AG09319 (cell line): ENCODE measurements at places on chromosomes 2 and 18.

DNA sequence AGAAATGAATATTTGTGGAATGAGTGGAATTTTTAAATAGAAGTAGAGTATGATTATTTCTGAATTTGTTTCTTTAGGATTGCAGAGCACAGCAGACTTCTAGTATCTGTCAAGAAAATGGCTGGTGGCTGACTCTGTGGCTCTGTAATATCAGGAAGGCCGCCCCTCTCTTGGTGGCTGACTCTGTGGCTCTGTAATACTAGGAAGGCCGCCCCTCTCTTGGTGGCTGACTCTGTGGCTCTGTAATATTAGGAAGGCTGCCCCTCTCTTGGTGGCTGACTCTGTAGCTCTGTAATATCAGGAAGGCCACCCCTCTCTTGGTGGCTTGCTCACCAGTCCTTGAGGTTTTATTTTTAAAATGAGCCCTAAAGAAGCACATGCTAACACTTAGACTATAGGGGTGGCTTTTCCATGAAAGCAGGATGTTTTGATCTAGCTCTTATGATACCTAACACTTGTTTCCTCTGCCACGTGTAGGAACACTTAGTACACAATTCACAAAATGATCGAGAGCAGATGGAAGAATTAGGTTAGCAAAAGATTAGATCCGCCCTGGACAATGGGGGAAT, 85.1 kb upstream of the TTC39C start:
- DNase-seq: no peak

- no peak for DNase-seq
Measured at GRCh38 chr2:158213773-158214172, 112.1 kb downstream of the UPP2 start.

GRCh38 chr2:178845566-178846457, 38.6 kb upstream of the TTN start:
- peak; percentile 25 for DNase-seq

DNA sequence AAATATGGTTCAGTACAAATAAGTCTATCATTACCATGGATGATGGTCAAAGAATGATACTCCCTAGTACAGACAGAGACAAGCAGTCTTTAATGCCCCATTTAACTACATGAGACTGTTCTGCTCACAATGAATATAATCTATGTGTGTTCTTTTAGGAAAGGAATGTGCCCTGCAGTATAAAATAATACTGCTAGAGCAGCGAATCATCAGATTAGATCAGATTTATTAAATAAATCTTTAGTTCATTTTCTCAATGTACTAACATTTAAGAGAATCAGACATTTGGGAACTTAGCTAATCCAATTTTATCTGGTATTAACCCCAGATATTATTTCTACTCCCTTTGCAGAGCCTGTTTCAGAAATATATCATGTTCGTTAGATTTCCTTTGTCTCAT, 272.0 kb upstream of the GCFC2 start:
- DNase-seq: no peak

GRCh38 chr2:191650896-191651773, 26.8 kb upstream of the NABP1 start:
- DNase-seq: no peak

DNA sequence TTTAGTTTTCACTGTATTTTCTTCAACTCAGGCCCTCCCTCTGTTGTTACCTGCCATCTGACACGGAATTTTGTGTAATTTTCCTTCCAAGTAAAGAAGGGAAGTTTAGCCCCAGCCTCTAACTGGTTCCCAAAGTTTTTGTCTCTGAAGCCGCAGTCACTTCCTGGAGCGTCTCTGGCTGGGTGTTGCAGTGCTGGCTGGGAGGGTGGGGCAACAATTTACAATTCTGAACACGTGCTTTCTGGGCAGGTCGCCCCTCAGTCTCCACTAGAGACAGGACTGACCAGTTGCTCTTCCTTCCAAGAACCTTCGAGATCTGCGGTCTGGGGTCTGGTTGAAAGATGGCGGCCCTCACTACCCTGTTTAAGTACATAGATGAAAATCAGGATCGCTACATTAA, 3.5 kb downstream of the CNDP2 start:
- DNase-seq: no peak
